CD8-positive, alpha-beta memory T cell (primary cell): ENCODE measurements at places on chromosomes 5 and 9. TPM values are rescaled to one million over a fixed set of nuclear protein-coding genes. Genes with fewer than 3 reads are reported as not detected.

GRCh38 chr5:4700871-4701270 is 439.3 kb upstream of the ADAMTS16 start:
- no peak overlapping the region for H3K27ac ChIP-seq
- H3K4me3 ChIP-seq = no peak overlapping the region
- H3K27me3 ChIP-seq = no peaks in the 10 kb centered on the region
- H3K36me3 ChIP-seq = no peaks in the 10 kb centered on the region
- DNase-seq = no peak

DNA sequence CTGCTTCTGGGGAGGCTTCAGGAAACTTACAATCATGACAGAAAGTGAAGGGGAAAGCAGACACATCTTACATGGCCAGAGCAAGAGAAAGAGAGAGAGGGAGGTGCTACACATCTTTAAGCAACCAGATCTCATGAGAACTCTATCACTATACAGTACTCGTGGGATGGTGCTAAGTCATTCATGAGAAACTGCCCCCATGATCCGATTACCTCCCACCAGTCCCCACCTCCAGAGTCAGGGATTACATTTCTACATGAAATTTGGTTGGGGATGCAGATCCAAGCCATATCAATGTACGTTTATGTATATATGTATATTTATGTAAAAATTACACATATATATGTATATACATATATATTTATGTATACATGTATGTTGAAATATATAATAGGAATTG is 54.4 kb upstream of the CCDC112 start:
- H3K4me3 ChIP-seq = no peak overlapping the region
- no peak overlapping the region for H3K27ac ChIP-seq
- H3K4me1 ChIP-seq = no peaks in the 10 kb centered on the region
- H3K36me3 ChIP-seq = no peaks in the 10 kb centered on the region

DNA sequence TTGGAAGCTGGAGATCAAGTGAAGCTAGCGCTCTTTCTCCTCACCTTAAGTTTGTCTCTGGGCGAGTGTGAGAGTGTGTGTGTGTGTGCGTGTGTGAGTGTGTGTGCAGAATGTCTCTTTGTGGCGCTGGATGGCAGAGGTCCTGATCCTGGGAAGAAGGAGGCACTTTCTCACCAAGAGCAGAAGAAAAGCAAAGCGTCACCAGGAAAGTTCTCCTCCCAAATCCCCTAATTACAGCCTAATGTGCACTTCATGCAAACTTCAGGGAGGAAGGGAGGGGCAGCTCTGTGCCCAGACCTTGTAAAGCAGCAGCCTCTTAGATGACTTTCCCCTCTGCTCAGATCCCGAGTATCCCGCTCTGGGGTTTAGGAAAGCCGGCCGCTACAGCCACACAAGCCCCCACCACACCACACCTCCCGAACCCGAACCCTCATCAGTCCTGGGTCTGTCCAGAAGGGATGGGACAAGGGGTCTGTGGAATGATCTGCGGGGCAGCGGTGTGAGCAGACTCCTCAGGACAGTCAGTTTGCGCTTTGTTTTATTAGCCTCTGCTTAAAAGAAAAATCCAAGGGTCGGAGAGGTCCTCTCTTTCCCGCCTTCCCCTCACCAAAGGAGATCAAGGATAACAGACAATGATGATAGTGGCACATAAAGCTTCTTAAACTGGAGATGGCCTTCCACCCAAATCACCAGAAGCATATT is at the start of gene HAPLN1:
Gene HAPLN1 (minus strand): TSS at position 20 of the 702 bp plus-strand sequence. CDS start 47,332 bp downstream, outside the sequence.
- no peaks in the 10 kb centered on the region for H3K4me1 ChIP-seq
- no peak for DNase-seq
- H3K27me3 ChIP-seq = peaks cover 11% of the 10 kb centered on the region

DNA sequence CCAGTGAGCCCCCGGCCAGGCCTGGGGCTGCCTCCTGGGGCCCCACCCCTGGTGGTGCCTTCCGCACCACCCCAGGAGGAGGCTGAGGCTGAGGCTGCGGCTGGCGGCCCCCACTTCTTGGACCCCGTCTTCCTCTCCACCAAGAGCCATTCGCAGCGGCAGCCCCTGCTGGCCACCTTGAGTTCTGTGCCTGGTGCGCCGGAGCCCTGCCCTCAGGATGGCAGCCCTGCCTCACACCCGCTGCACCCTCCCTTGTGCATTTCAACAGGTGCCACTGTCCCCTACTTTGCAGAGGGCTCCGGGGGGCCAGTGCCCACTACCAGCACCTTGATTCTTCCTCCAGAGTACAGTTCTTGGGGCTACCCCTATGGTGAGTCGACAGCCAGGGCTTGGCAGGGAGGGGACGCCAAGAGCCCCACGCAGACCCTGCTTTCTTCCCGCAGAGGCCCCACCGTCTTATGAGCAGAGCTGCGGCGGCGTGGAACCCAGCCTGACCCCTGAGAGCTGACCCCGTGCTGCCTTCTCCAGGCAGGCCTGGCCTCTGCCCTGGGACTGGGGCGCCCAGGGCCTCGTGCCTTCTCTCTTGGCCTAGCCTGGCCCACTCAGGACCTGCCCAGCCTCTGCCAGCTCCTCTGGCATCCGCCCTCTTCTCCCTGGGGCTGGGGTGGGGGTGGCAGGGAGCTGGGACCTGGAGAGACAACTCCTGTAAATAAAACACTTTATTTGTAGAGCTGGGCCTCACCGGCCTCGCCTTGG is 4.0 kb upstream of the EHMT1 start:
- no peak overlapping the region for H3K27ac ChIP-seq
- no peaks in the 10 kb centered on the region for H3K27me3 ChIP-seq
- H3K4me3 ChIP-seq = no peak overlapping the region
- H3K36me3 ChIP-seq = no peaks in the 10 kb centered on the region
- no peak for DNase-seq

- no peak for DNase-seq
- H3K4me3 ChIP-seq = no peak overlapping the region
- H3K27me3 ChIP-seq = no peaks in the 10 kb centered on the region
- no peaks in the 10 kb centered on the region for H3K36me3 ChIP-seq
- H3K4me1 ChIP-seq = no peaks in the 10 kb centered on the region
Observed at GRCh38 chr9:26163931-26164330, 485.7 kb upstream of the TUSC1 start.

DNA sequence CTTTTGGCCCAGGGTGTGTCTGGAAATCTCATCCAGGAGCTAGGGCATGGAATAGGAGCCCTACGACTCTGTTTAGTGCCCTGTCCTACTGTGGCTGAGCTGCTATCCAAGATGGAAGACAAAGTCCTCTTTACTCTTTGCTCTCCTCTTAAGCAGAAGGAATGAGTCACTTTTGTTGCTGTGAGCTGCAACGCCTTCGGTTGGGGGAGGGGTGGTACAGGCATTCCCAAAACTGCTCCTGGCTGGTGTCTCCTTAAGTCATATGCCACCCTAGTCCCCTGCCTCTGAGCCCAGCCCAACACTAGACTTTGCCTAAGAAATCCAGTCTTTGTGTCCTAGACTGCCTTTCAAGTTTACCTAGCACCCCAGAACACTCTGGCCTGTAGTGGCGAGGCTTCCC is 99.9 kb downstream of the PRR16 start:
- no peak for DNase-seq
- no peak overlapping the region for H3K4me3 ChIP-seq
- no peaks in the 10 kb centered on the region for H3K36me3 ChIP-seq
- H3K27ac ChIP-seq = no peak overlapping the region
- no peaks in the 10 kb centered on the region for H3K4me1 ChIP-seq
- no peaks in the 10 kb centered on the region for H3K27me3 ChIP-seq

DNA sequence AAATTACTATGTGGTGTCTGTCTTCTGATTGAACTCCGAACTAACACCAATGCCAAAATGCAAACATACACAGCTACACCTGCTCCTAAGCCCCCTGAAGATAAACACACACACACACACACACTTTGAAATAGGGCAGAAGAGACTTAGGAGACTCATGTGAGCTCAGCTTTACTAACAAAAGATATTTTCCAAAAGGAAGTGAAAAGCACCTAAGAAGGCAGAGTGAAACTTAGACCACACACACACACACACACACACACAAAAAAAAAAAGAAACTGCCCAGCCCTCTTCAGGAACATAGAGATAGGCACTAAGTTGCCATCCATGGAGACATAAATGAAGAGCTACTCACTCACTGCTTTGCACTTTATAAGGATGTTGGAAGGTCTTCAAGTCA is 45.2 kb upstream of the APC start:
- no peak overlapping the region for H3K27ac ChIP-seq
- H3K4me1 ChIP-seq = no peaks in the 10 kb centered on the region
- no peak for DNase-seq
- H3K4me3 ChIP-seq = no peak overlapping the region
- peaks cover 6% of the 10 kb centered on the region for H3K27me3 ChIP-seq

DNA sequence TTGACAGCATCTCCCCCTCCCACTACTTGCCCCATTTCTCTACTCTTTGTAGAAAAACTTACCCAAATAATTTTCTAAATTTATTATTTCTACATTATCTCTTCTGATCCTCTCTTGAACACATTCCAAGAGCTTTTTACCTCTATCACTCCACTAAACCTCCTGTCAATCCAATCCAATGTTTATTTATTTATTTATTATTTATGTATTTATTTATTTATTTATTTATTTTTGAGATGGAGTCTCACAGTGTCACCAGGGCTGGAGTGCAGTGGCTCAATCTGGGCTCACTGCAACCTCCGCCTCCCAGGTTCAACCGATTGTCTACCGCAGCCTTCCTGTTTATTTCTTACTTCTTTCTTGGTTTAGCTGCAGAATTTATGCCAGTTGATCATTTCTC is 178.5 kb upstream of the GAS1 start:
- DNase-seq = no peak
- no peaks in the 10 kb centered on the region for H3K36me3 ChIP-seq
- H3K4me1 ChIP-seq = no peaks in the 10 kb centered on the region
- no peak overlapping the region for H3K27ac ChIP-seq
- H3K4me3 ChIP-seq = no peak overlapping the region
- H3K27me3 ChIP-seq = no peaks in the 10 kb centered on the region

DNA sequence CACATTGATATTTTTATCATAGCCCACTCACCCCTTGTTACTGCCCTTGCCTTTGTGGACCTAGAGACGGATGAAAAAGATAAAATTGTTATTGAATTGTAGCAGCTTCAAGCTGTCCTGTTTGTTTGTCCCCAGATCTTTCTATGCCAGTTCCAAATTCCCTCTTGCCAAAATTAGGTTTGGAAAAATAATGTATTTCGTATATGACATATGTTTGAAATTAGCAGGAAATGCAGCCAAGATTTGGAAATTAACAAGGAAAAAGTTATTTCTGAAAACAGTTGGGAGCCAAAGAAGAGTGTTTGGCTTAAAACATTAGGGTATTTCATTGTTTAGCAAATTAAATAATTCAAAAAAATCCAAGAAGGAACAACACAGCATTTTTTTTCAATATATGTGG is 33.5 kb downstream of the SPATA31D1 start:
- no peak for DNase-seq
- no peaks in the 10 kb centered on the region for H3K36me3 ChIP-seq
- H3K4me1 ChIP-seq = no peaks in the 10 kb centered on the region
- no peak overlapping the region for H3K4me3 ChIP-seq

GRCh38 chr5:66454186-66455078 is 141.8 kb upstream of the MAST4 start:
- no peaks in the 10 kb centered on the region for H3K27me3 ChIP-seq
- H3K27ac ChIP-seq = no peak overlapping the region
- no peaks in the 10 kb centered on the region for H3K36me3 ChIP-seq
- H3K4me3 ChIP-seq = no peak overlapping the region
- H3K4me1 ChIP-seq = no peaks in the 10 kb centered on the region
- DNase-seq = no peak

DNA sequence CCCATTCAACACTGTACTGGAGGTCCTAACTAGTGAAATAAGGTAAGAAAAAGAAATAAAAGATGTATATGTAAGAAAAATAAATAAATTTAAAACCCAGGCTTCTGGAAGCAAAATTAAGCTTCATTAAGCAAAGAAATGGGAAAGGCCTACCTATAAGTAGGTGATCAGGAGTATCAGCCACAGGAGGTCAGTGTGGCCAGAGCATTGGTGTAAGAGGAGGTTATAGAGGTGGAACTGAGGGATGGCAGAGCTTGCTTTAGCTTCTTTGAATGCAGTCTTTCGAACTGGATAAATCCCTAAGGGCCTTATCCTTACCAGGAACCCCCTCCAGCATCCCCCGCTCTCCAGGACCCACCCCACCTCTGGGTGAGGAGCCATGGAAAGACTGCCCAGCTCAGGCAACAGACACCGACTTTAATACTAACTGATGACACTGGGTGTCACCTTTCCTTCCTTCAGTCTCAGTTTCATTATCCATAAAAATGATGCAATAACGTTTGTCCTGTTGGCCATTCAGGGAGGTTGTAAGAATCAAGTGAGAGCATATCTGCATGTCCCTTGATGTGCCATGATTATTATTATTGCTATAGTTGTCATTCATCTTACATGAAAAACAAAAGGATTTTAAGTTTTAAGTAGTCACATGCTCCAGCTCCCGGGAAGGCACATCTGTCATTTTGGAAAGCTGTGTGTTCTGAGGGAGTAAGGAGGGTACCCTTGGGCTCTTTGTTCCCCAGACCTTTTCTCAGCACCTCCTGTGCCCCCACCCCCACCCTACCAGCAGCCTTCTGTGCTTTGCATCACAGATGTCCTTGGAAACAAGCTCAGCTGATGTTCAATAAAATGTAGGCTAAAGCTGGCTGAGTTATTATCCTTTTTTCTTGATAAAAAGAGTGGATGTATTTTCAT is 50.8 kb upstream of the CTNNA1 start:
- H3K36me3 ChIP-seq = no peaks in the 10 kb centered on the region
- DNase-seq = no peak
- H3K4me1 ChIP-seq = no peaks in the 10 kb centered on the region
- no peak overlapping the region for H3K27ac ChIP-seq
- no peak overlapping the region for H3K4me3 ChIP-seq

- DNase-seq = no peak
- H3K4me1 ChIP-seq = no peaks in the 10 kb centered on the region
- H3K36me3 ChIP-seq = peaks cover 28% of the 10 kb centered on the region
- H3K27me3 ChIP-seq = no peaks in the 10 kb centered on the region
Observed at GRCh38 chr9:124886866-124887492, 25.0 kb downstream of the ARPC5L start.

- H3K36me3 ChIP-seq = peaks cover 17% of the 10 kb centered on the region
- no peaks in the 10 kb centered on the region for H3K4me1 ChIP-seq
- no peak overlapping the region for H3K4me3 ChIP-seq
- H3K27me3 ChIP-seq = no peaks in the 10 kb centered on the region
- no peak for DNase-seq
- H3K27ac ChIP-seq = no peak overlapping the region
Observed at GRCh38 chr9:105751761-105752160, 57.4 kb downstream of the TMEM38B start.

GRCh38 chr5:72171667-72172066 is 64.4 kb downstream of the MAP1B start:
- no peak overlapping the region for H3K4me3 ChIP-seq
- no peak for DNase-seq
- no peaks in the 10 kb centered on the region for H3K27me3 ChIP-seq
- no peaks in the 10 kb centered on the region for H3K4me1 ChIP-seq
- no peaks in the 10 kb centered on the region for H3K36me3 ChIP-seq
- no peak overlapping the region for H3K27ac ChIP-seq

GRCh38 chr5:16784088-16784487 is 152.0 kb downstream of the MYO10 start:
- H3K27ac ChIP-seq = no peak overlapping the region
- peaks cover 4% of the 10 kb centered on the region for H3K27me3 ChIP-seq
- H3K36me3 ChIP-seq = no peaks in the 10 kb centered on the region
- H3K4me3 ChIP-seq = no peak overlapping the region

SEMA4D gene
- 243 TPM for total RNA-seq

TMOD1 gene
- 1.2 TPM for total RNA-seq

ADAMTS12 gene
- not detected for total RNA-seq

TNFSF15 gene
- total RNA-seq = 0.15 TPM

SOX30 gene
- total RNA-seq = 0.09 TPM

DMGDH gene
- not detected for total RNA-seq

PCDHGB4 gene
- total RNA-seq = not detected

RANBP3L gene
- total RNA-seq = not detected
